ENCODE measurements at places on chromosomes 7 and 10. TPM values are rescaled to one million over a fixed set of nuclear protein-coding genes. Genes with fewer than 3 reads are reported as not detected.

Gene ATP6V0A4
- not detected for total RNA-seq

Gene MAGI2
- 14.5 TPM for total RNA-seq

Gene HTRA1
- total RNA-seq, result 122 TPM

Gene ETV1
- total RNA-seq, result 16.9 TPM

Gene ZNF425
- 4.2 TPM for total RNA-seq

Gene SEC61G
- 105 TPM for total RNA-seq

Gene CPA5
- not detected for total RNA-seq

Gene HOXA1
- total RNA-seq, result 2.1 TPM

GRCh38 chr7:151847136-151847535 lies 29.8 kb downstream of the PRKAG2 start:
- DNase-seq, result no peak

GRCh38 chr10:119608316-119609155 lies 11.8 kb upstream of the TIAL1 start:
- no peak for DNase-seq

GRCh38 chr7:44094883-44095592 lies 9.1 kb upstream of the AEBP1 start:
- DNase-seq, result no peak

DNA sequence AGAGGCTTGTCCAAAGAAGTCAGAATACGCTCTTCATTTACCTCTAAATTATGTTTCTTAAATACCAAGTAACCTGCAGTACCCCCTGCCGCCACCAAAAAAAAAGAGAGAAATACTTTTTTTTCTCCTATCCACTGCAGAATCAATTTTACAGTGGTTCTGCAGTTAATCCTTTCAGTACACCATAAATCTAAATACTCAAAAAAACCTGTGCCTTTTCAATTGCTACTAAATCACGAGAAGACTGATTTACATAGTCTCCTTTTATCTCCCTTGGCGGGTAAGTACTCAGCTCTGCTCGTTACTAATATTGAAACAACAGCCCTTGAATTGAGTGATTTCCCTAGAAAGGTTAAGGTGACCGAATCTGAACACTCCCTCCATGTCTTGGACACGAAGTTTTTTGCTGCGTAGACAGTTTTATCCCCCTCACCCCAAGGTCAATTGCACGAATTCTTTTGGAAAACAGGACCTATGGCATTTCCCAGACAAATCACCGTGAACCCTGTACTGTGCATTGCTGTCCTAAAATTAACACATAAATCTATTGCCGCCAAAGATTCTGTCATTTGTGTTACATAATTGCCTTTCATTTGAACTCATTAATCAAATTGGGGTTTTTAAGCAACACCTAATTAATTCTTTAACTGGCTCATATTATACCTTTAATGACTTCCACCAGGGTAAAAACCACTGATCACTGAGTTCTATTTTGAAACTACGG lies 512 bp upstream of the VIM start:
- DNase-seq, result no peak

- DNase-seq, result no peak
These were observed 106.9 kb downstream of the ZPBP start for GRCh38 chr7:49986191-49986590.

- no peak for DNase-seq
These were observed 698.3 kb downstream of the PARD3 start for GRCh38 chr10:34116681-34117271.

DNA sequence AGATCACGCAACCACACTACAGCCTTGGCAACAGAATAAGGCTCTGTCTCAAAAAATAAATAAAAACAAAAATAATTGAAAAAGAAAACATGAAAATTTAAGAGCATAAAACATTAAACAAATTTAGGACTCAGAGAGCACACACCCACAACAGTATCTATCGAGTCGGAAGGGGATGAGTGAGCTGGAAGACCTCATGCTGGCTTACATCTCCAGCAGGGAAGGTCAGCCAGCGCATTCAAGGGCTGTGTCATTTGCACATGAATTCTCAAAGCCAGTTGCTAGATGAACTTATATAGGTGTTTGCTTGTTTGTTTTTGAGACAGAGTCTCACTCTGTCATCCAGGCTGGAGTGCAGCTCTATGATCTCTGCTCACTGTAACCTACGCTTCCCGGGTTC lies 50.3 kb downstream of the SRRM3 start:
- no peak for DNase-seq

- no peak for DNase-seq
These were observed 59.4 kb upstream of the ETV1 start for GRCh38 chr7:14048889-14049288.

DNA sequence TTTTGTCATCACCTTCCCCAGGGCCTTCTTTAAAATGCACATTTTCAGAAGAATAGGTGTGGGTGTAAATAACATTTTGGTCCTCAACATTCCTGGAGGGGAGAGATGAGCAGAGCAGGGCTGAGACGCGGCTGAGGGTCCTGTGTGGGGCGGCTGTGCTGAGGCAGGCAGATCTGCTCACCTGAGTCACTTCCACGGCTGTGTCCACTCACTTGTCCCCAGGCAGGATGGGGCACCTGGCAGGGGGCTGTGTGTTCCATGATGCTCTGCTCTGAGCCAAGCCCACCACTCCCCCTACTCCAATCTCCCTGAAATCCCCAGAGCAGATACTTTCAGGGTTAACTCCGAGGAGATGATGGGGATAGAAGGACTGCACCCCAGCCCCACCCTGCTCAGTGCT lies 93.8 kb downstream of the GLRX3 start:
- DNase-seq, result no peak

- no peak for DNase-seq
These were observed 176.1 kb upstream of the TNS3 start for GRCh38 chr7:47757921-47758411.

DNA sequence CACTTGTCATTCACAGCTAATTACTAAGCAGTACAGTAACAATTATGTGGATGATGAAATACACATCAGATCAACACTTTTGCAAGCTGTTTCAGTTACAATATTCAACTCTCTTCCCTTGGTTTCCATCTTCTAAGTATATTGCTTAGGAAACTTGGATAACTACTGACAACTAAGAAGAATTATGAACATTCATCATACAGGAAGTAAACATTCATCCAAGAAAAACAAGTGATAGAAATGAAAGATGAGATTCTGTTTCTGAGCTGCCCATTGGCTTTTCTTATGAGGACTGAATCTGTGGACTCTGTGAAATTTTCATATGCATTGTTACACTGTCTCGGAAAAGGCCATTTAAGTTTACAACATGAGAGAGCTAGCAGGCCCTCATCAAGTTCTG lies 240.2 kb downstream of the PRKG1 start:
- no peak for DNase-seq

- DNase-seq, result no peak
These were observed 7.6 kb downstream of the ZNF511 start for GRCh38 chr10:133316266-133316665.

DNA sequence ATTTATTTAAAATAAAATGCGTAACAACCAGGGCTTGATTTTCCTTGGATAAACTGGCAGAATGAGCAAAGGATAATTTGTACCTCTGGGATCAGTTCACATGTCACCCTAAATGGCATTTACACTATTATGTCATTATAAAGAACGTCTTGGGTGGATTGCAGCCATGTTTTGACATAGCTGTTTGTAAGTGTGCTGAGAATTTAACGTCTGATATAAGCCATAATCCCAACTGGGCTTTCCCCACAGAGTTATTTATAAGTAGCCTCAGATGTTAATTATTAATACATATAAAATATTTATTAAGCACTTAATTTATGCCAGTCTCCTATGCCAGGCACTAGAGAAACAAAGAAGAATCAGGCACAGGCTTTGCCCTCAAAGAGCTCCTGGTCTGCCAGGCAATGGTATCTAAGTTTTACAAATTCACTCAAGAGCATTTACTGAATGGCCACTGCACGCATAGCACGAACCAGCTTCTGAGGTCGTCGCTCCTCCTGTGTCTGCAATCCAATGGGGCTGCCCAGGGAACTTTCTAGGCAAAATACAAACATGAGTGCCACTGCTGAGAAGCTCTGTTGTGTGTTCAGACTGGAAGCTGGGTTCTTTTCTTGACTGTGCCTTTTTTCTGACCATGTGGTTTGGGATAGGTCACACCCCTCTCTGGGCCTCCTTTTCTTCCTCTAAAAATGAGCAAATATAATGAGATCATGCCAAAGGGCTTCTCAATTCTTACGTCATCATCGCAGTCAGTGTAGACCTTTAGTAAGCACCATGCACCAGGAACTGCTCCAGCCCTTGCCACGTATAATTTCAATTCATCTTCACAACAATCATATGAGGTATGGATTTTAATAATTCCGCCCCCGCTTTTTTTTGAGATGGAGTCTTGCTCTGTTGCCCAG lies 11.3 kb upstream of the CTBP2 start:
- no peak for DNase-seq

DNA sequence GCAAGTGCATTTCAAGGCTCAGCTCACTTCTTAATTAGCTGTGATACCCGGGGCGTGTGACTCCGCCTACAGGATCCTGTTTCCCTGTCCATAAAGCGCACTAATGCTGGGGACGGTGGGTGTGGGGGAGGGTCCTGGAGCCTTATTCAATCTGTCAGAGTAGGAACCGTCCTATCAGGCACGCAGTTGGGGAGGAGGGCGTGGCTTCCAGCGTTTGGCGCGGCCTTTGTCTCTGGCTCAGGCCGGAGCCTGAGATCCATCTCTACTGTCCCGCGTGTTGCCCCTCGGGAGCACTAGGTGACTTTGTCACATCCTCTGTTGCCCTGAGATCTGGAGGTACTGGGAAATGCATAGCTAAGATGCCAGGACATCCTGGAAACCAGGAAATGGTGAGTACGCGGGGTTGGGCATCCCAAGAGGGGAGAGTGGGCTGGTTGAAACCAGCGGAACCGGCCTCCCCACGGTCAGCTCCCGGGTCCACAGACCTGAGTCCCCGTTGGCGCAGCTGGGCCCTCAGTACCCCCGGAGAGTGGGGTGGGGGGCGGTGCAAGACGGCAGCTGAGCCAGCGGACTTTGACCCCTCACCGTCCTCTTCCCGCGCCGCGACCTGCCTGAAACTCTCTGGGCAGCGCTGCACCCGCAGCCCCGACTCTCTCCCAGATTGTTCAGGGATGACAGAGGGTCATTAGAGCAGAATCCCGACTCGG lies 104.4 kb upstream of the ZNF92 start:
- DNase-seq, result no peak

DNA sequence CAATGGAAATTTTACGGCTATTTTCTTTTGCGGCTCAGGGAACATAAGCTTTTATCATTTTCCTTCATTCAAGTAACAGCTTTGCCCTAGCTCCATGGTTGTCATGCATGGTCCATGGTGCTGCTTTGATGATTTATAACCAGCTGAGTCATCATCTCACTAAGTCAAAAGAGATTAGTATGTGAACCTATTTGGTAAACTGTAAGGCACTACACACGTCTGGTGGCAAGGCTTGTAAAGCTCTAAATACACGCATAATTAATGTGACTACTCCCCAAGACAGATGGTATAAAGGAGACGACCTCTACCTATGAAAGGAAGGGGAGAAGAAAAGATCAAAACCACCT lies 340.2 kb downstream of the KCNMA1 start:
- no peak for DNase-seq

GRCh38 chr10:75431180-75432111 lies at the start of gene LRMDA:
TSS of gene LRMDA (plus strand) at chr10:75431624.
- peak; percentile 51 for DNase-seq

DNA sequence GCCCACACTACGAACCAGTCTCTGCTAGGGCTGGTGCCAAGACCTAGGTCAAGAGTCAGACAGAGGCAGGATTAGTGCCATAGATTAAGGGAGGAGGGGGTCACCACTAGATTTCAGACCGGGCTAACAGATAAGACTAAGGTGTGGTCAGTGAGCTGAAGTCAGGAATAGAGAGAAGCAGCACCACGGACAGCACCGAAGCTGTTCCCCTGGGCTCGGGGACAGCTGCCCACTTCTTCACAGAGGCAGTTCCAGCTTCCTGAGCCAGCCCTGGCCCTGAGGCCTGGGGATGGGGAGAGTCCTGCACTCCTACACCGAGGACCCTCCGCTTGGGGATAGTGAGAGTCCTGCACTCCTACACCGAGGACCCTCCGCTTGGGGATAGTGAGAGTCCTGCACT lies 11.2 kb upstream of the JAKMIP3 start:
- DNase-seq, result no peak

DNA sequence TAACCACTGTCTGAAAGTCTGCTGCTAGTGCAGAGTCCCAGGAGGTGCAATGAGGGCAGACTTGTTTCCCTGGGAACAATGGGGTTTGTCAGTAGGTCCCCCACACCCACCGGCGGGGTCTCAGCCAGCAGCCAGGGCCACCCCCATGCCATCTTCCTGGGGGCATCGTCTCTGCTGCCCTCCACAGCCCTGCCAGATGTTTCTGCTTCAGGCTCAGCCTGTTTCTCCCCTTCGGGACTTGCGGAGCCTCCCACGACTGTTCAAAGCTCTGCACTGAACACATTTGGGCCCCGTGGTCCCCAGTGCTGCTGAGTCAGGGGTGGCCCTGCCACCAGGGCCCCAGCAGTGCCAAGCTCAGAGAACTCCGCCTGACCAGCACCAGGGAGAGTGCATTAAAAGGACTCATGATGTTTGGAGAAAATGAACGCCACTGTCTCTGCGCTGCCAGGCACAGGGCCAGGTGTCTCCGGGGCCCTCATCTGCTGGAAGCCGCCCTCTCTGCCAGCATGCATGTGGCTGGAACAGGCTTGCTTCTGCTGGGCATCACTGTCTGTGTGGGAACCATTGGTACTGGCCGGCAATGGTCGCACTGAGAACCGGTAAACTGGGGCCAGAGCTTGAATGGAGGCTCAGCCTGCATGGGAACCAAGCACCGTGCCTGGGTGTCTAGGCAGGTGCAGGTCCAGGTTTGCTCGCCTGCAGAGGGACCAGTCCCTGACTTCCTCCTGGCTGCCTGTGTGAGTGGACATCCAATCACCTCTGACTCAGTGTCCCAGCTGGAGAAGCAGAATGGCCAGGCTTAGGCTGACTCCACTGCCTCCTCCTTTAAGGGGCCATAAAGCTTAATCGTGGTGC lies 345.1 kb downstream of the GLRX3 start:
- DNase-seq, result no peak

- DNase-seq, result peak; percentile 86
These were observed at the start of gene CASD1 for GRCh38 chr7:94509264-94509886. TSS of gene CASD1 (plus strand) at chr7:94509809. CDS start at chr7:94510085, 276 bp downstream.

DNA sequence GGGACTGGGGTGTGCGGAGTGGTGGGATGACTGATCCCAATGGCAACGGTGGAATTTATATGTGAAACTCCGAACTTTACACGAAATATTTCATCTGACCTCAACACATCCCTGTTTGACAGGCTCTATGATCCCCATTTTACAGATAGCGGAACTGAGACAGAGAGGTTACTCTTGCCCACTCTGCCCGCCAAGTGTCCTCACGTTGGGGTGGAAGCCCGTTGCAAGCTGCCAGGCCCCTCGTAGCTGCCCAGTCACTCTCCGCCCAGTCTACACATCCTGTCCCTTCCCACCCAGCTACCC lies 397 bp upstream of the NFE2L3 start:
- no peak for DNase-seq

- no peak for DNase-seq
These were observed 610.1 kb upstream of the ANKRD30A start for GRCh38 chr10:36515319-36515718.

DNA sequence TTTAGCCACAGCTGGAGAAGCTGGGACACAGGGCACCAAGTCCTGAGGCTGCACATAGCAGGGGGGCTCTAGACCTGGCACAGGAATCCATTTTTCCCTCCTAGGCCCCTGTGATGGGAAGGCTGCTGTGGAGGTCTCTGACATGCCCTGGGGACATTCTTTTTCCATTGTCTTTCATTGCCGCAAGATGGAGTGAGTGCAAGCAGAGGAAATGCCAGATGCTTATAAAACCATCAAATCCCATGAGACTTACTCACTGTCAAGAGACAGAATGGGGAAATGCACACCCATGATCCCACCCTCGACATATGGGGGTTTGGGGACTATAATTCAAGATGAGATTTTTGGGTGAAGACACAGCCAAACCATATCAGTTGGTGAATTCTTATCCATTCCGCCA lies 94.7 kb upstream of the FERD3L start:
- no peak for DNase-seq

- no peak for DNase-seq
These were observed 76.6 kb upstream of the HGF start for GRCh38 chr7:81846398-81846797.

Measured in mucosa of descending colon (tissue), 3 donors.